ENCODE measurements at places on chromosomes 6 and 20. TPM values are rescaled to one million over a fixed set of nuclear protein-coding genes. Genes with fewer than 3 reads are reported as not detected.

Gene CLPSL2
- 0.99 TPM for total RNA-seq

Gene HTR1E
- not detected for total RNA-seq

Gene GJA1
- total RNA-seq, result 62.7 TPM

Gene RAET1L
- total RNA-seq, result 0.44 TPM

Gene ALDH8A1
- 0.10 TPM for total RNA-seq

Gene MEI4
- total RNA-seq, result not detected
